ENCODE measurements at places on chromosomes 7 and 10. TPM values are rescaled to one million over a fixed set of nuclear protein-coding genes. Genes with fewer than 3 reads are reported as not detected.

DNA sequence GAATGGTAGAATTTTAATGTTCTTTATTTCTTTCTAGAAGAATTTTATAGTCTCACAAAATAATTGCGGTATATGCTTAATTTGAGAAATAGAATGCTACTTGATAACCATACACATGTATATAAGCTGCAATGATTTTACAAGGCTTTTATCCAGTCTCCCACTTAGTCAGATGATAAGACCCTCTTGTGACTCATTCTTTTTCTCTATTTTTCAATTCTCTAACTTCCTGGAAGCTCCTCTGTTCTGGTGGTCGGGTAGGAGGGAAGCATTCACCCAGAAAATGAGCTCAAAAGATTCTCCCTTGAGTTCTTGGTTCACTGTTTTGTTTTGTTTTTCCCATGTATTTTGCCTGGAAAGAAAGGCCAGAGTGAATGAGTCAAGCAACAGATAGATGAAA, 546.6 kb downstream of the INHBA start:
- DNase-seq, result no peak

GRCh38 chr10:30970760-30971460, 60.8 kb downstream of the ZNF438 start:
- no peak for DNase-seq

GRCh38 chr10:24762966-24763623, 39.4 kb upstream of the ARHGAP21 start:
- no peak for DNase-seq

DNA sequence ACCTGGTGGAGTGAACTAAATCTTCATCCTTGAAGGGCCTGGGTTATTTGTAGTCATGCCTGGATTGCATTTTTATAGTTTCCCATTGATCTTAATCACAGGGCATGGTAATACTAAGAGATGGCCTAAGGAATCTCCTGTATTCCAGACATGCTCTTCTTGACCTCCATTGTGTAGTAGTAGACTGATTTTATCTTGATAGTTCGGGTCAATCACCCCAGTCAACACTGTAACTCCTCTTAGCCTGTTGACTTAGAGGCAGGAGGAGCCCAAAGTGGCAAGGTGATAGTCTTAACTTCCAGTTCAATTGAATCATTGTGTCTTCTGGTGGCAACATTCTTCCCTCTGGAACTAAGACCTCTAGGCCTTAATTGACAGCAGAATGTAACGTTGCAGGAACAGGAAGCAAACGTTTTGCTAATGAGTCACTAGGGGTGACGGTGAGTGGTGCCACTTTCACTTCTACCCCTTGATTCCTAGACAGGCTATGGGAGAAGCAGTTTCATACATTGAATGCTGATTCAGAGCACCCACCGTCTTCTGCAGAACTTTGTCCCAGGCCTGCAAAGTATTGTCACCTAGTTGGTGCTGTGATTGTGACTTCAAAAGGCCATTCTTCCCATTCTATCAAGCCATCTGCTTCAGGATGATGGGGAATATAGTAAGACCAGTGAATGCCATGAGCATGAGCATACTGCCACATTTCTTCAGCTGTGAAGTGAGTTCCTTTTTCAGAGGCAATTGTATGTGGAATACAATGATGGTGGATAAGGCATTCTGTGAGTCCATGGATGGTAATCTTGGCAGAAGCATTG, 24.0 kb upstream of the PAPSS2 start:
- no peak for DNase-seq

GRCh38 chr10:28400681-28401080, 97.8 kb upstream of the MPP7 start:
- DNase-seq, result no peak

DNA sequence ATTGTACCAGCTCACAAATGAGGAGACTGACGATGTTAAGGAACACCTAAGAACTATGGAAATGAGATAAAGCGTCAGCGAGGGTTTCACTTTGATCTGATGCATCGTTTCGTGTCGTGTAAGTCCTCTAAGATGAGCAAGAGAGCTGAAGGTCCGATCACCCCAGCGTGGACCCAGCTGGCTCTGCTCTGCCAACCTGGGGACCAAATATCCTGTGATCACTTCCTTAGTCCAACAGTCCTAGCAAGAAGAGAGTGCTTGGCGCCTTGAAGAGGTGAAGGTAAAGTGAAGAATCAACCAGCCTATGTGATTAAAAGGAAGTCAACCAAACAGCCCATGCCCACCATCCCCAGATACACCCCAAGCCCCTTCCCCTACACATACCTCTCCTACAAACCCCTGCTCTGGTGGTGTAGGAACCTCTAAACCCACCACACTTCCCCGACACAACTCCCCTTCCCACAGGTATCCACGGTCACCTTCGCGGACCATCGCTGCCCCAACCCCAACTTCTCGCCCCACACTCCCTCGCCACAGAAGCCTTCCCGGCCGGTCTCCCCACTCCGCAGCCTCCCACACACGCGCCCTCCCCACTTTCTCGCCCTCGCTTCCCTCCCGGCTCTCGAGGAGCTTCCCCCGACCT, 722 bp downstream of the UPF2 start:
- DNase-seq, result no peak

GRCh38 chr10:129853562-129853903, 110.5 kb downstream of the EBF3 start:
- DNase-seq, result peak; percentile 13

DNA sequence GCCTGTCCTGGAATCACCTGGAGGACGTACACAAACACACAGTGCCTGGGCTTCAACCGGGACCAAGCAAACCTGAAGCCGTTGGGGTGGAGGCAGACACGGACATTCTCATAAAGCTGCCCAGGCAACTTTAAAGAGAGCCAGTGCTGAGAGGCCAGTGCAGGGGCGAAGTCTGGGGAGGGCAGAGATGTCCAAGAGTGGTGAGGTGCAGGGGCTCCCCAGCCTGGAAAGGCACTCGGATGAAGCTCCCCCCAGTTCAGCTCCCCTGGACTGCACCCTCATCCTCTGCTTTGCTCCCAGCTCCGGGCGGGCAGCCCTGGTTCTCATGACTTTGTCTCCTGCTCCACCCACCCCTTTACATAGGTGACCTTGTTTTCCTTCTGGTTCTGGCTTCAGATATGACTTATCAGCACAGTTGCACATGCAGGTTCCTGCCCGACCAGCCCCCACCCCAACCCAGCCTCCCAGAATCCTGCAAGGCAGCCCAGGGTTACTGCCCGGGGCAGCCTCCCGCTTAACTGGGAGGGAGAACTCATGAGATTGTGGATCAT, 60.8 kb upstream of the EEPD1 start:
- no peak for DNase-seq

GRCh38 chr10:129387258-129387525, 79.8 kb upstream of the MGMT start:
- no peak for DNase-seq

- DNase-seq, result no peak
Measured at GRCh38 chr10:86721232-86721631, 35.2 kb upstream of the BMPR1A start.

DNA sequence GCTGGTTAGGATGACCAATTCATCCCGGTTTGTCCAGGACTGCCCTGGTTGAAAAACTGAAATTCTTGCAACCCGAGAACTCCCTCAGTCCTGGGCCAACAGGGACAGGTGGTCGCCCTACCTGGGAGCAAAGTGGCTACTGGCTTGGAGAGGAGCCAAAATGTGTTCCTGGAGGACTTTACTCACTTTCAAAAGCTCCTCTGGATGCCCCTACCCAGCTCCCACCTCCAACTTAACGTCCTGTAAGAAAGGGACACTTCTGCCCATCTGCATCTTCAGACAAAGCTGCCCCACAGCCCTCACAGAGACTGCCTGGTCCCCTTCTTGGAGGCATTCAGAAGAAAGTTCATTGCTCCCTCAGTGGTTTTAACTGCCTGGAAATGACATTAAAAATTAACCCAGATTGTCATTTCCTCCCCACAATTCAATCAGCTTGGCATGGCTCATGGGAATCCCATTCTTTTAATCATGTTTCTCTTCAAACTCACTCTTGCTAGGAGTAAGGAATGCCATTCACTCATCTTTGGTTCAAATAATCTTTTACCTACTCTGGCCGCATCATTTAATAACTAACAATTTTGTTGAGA, 24.0 kb upstream of the HSPA12A start:
- no peak for DNase-seq

DNA sequence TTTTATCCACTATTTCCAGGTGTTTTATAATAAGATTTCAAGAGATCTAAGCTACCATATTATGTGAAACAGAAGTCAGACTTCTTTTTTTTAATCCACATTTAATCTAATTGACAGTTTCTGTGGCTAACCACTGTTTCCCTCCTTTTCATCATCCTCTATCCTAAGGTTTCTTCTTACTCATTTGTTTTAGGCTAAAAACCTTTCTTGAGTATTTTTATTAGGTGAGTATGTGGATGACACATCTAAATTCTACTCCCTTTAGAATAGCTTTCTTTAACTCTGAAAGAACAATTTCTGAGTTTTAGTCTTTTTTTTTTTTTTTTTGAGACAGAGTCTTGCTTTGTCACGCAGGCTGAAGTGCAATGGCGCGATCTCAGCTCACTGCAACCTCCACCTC, 62.7 kb downstream of the NPY start:
- no peak for DNase-seq

GRCh38 chr7:23072048-23072447, 33.5 kb upstream of the KLHL7 start:
- DNase-seq, result no peak

DNA sequence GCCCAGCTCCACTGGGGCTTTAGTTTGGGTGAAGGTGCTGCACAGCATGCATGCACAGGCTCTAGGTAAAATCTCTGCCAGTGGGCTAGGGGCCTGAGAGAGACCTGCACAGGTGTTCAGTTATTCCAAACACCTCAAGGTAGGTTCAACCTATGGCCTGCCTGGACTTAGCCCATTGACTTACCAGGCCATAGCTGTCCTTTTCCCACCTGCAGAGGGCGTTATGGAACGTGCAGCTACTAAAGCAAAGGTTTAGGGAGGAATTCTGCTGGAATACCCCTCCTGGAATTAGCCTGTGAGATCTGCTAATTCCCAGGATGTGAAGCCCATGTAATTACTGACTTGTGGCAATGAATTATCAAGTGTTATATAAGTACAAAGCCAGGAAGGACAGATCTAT, 3.6 kb downstream of the VWC2 start:
- DNase-seq, result no peak

GRCh38 chr7:131655866-131656265, 99.4 kb upstream of the PODXL start:
- DNase-seq, result no peak

- DNase-seq, result no peak
Measured at GRCh38 chr10:71260622-71261325, 48.4 kb downstream of the UNC5B start.

DNA sequence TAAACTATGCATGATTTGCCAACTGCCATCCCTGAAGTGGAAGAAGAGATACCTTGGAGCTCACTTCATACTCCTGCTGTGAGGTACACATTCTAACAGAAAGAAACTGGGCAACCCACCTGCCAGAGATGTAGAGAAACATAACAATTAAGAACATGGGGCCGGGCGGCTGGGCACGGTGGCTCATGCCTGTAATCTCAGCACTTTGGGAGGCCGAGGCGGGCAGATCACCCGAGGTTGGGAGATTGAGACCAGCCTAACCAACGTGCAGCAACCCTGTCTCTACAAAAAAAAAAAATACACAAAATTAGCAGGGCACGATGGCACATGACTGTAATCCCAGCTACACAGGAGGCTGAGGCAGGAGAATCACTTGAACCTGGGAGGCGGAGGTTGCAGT, 402.6 kb upstream of the ANKRD30A start:
- DNase-seq, result no peak

GRCh38 chr10:44419790-44420549, 35.1 kb upstream of the CXCL12 start:
- DNase-seq, result no peak

GRCh38 chr7:56062382-56062781, 1.7 kb upstream of the SUMF2 start:
- no peak for DNase-seq

- no peak for DNase-seq
Measured at GRCh38 chr10:90148116-90148855, 446.9 kb downstream of the KIF20B start.

DNA sequence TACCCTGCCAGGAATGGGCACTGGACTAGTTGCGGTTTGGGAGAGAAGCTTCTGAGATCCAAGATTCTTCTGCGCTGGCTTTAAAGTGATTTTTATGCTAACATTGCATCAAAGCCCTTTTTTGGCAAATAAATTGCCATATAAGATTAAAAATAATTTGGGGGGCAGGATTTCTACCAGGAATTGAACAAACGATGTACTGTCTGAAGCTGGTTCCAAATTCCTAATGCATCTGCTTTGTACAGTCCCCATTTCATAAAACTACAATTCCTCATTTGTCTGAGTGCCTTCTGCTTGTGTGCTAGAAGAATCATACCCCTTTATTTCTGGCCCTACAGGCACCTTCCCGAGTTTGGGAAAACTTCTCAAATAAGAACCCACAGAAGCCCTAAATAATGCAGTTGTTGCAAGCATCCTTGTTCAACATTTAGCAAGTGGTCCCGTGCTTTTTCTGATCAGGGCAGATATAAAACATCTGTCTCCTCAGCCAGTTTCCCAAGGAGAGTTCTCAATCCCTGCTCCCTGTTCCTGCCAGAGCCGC, 349.7 kb downstream of the PTEN start:
- no peak for DNase-seq

DNA sequence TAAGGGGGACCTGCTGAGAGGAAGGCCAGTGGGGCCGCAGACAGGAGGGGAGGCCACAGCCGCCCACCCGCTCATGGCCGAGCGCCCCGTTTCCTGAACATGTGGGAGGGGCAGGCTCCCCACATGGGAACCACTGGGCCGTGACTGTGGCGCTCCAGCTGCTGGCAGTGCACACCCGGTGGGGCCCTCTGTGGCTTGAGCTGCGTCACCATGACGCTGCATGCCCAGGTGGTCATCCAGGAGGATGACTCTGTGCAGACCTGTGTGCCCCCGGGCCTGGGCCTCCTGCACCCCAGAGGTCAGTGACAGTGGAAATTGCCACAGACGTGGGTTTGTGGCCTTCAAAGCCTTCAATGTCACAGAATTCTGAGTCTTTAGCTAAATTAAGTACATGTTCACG, 85.1 kb downstream of the MGMT start:
- no peak for DNase-seq

- no peak for DNase-seq
Measured at GRCh38 chr10:78894841-78895195, 173.9 kb upstream of the ZMIZ1 start.

- no peak for DNase-seq
Measured at GRCh38 chr7:232410-233248, 40.3 kb downstream of the FAM20C start.

NAT16 gene
- not detected for total RNA-seq

PRF1 gene
- 0.90 TPM for total RNA-seq

CTAGE8 gene
- total RNA-seq, result 0.79 TPM

SFRP5 gene
- total RNA-seq, result 1.1 TPM

FAM131B gene
- 4.1 TPM for total RNA-seq

OTUD1 gene
- 13.5 TPM for total RNA-seq

CDK1 gene
- total RNA-seq, result 66.8 TPM

MORN4 gene
- total RNA-seq, result 5.9 TPM

SDK1 gene
- 15.1 TPM for total RNA-seq

CACNB2 gene
- total RNA-seq, result 40.4 TPM

CDH23 gene
- total RNA-seq, result 9.9 TPM

ZCCHC24 gene
- total RNA-seq, result 43.5 TPM

FXYD4 gene
- total RNA-seq, result 0.95 TPM

Data from urinary bladder (tissue), 4 donors.